Stimulated activated CD8-positive, alpha-beta memory T cell treated with anti-CD3 and anti-CD28 coated beads, Interleukin-12 subunit alpha, Interleukin-12 subunit beta, amount 100 ng/mL, for 1 hour (primary cell): ENCODE measurements at places on chromosomes 12 and 14.

GRCh38 chr12:118409834-118410233 is 33.5 kb downstream of the SUDS3 start:
- DNase-seq: no peak

DNA sequence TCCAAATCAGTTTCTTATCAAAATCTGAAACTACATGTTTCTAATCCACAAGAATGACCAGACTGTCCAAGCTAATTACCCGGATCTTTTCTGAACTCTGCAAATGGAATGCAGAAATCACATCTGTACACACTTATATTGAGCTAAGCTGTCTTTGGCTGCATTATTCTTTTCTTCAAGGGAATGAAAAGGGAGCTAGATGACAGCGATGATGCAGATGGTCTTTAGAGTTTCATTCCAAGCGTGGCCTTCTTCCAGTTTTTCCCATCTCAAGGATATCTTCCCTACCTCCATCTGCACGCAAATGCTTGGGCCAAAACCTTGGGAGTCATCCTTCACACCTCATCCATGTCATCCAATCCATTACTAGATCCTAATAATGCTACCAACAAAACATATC is 12.6 kb downstream of the KCNH5 start:
- no peak for DNase-seq

GRCh38 chr12:132496358-132496669 is 6.4 kb downstream of the FBRSL1 start:
- DNase-seq: no peak

GRCh38 chr12:32117316-32117715 is 10.7 kb downstream of the BICD1 start:
- DNase-seq: no peak

DNA sequence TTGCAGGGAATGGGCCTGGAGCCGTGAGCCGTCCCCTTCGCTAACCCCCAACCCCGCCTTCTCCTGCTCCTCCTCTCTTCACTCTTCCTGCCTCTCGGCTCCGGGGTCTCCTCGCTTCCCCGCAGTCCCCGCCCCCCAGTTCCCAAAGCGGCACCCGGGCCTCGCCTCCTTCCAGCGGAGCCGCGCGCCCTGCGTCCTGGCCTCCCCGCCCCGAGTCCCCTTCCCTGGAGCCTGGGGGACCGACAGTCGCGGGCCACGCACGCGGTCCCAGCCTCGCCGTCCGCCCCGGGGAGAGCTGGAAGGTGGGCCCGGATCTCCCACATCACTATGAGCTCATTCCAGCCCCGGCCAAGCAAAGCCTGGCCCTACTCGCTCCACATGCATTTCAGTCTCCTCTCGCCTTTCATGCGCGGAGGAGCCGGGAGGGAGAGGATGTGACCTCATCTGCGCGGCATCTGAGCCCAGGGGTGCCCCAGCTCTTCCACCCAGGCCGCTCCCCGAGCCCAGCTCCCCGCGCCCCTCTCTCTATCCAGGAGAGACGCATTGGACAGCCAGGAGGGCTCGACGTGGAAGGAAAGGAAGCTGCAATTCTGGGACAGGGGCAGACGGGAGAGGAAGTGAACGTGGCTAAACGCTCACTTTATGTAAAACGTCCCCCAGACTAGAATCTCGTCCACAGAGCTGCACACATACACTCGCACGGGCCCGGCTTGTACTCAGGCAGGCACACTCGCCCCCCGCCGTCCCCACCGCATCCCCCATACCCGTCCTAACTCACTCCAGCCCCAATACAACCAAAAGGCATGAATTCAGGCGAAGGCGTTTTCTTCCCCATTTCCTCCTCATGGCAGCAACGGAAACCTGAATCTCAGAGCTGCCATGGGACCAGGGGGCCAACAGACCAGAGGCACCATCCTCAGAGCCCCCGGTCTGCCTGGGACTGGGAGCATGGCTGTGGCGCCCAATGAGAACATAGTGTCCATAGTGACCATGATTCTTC is 108.7 kb upstream of the CCND2 start:
- no peak for DNase-seq
